ENCODE measurements at places on chromosomes 1 and 21.

- no peak for DNase-seq
Measured at GRCh38 chr1:185964946-185965345, 230.8 kb downstream of the HMCN1 start.

DNA sequence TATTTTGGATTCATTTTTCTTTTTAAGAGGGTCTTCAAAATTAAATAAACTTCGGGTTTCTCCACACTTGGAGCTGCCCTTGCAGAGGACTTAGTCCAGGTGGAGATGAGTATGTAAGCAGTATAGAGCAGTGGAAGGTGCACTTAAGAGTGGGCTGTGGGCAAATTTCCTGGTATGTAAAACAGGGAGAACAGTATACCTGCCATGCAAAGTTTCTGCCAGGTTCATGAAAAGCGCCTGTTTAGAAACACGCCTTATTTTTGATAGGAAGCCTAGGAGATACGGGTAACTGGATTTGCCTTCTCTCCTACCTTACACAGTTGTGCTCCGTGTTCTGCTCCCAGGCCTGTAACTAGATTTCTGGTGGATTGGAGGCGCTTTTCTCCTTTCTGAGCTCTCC is 1.2 kb downstream of the KDM4A start:
- DNase-seq: no peak

DNA sequence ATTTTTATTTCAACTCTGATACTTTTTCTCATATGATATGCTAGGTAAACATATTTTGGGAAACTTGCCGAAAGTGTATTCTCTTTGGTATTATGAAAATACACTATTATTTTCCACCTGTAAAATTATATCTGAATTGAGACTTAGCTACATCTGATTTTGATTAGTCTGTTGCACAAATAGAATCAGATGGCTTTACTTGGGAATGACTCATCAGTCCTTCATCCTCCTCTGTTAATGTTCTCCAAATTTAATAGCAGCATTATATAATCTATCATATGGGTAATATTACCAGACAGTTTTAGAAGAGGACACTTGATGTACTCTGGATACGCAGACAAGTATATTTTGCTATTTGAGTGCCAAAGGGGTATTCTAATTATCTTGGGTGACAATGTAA is 245.3 kb downstream of the CTH start:
- no peak for DNase-seq

- no peak for DNase-seq
Measured at GRCh38 chr1:31750858-31751510, 13.2 kb downstream of the ADGRB2 start.
